Endothelial cell of umbilical vein (primary cell): ENCODE measurements at places on chromosomes 1 and 21.

DNA sequence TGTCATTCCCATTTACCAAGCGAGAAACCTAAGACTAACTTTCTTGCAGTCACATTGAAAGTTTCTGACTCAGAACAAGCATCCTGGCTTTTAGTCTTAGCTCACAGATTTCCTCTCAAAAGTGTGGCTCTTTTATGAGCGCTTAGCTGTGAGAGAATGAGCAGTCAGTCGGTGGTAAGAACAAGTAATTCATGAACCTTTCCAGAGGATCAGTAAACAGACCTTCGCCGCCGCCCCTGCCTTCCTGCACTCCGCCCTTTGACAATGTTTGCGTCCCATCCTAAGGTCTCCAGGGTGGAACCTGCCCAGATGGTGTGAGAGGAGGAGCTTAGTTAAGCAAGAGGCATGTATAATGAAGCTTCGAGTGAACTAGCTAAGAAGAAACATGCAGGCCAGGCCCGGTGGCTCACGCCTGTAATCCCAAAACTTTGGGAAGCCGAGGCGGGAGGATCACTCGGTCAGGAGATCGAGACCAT, 142.4 kb downstream of the GLUL start:
- no peak for DNase-seq

GRCh38 chr1:160127865-160128523, 12.4 kb downstream of the ATP1A2 start:
- no peak for DNase-seq

DNA sequence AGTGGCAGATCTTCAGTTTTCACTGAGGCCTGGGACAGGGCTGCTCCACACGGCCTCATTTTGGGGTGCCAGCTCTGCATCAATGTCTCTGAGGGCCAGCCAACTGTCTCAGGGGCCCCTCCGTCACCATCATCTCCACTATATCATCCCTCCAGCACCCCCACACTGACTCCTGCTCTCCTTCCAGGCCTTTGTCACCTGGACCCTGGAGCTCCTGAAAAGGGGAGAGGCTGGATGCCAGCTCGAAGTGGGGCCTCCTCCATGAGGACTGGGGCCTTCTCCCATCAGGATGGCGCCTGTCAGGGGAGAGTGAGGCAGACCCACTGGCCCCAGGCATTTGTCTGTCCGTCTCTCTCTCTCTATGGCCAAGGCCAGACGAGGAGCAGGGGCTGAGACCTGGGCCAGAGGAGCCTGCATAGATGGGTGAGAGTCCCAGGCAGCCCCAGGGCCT, 44.7 kb upstream of the LRP8 start:
- DNase-seq = no peak

GRCh38 chr1:46464915-46465314, 24.7 kb upstream of the DMBX1 start:
- DNase-seq = no peak

DNA sequence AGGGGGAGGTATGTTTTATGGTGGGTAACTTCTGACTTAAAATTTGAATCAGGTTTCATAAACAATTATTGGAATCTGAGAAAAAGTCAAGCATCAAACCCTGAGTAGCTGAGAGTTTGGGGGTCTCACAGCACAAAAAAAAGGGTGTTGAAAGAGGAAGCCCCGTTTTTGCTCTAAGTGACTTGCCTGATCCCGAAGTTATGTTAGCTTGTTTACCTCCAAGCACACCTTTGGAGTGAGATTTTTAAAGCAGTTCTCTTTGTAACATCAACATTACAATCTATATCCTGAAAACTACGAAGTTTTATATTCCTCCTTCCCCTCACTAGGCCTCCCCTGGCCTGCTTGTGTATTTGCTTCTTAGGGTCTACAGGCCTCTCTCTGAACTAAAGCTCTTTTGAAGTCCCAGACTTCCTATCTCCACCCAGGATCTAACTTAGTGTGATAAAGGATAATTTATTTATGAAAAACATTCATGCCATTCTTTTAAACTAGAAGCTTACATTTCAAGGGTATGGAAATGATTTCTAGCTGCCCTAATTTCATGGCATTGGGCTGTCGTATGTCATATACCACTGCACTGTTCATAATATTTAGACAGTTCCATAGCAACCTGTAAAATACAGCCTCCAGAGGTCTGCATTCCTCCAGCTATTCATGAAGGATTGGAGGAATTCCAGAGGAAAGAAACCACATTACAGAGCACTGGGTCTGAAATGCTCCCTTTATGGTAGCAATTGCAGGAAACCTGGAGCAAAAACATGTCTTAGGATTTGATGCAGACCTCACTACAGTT, 36.1 kb upstream of the RGS1 start:
- peak; percentile 95 for DNase-seq

DNA sequence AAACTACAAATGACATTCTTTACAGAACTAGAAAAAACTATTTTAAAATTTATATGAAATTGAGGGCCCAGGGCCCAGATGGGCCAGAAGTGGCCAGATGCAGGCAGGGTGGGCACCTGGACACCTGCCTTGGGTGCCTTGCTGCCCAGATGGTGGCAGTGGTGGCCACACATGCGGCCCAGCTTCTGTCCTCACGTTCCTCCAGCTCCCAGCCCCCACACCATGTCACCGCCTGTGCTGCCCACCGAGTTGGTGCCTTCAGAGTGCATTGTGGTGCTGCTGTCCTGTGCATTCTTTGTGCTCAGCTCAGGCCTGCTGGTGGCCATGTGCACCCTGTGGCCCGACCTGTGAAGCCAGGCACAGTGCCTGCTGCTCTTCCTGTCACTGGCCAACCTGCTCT, 216.8 kb upstream of the CXADR start:
- no peak for DNase-seq

DNA sequence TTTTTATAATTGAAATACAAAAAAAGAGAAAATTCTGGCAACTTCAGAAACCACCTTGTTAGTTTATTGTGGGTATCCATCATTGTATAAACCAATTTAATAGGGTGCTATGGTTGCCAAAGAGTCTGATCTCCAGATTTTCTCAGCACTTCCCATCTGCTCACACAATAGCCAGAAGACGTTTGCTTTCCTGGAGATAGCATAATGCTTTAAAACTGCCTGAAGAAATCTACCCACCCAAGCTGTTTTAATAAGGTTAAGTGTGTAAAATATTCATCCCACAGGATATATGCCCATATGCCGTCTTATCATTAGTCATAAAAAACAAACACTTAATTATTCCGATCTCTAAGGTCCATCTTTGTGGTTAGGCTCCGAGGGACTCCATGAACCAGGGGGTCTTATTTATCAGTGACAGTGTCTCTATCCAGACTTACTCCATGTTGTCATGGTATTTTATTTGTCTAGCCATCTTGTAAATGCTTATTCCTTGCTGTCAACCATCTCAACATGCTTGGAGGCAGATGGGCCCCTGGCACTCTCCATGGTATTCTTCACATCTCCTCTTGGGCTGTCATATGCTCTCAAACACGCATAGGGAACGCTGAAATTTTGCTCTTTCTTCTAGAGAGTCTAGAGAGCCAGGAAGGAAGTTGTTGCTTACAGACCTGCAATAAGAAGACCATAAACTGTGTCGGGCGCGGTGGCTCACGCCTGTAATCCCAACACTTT, 58.5 kb downstream of the MAP10 start:
- DNase-seq = no peak

DNA sequence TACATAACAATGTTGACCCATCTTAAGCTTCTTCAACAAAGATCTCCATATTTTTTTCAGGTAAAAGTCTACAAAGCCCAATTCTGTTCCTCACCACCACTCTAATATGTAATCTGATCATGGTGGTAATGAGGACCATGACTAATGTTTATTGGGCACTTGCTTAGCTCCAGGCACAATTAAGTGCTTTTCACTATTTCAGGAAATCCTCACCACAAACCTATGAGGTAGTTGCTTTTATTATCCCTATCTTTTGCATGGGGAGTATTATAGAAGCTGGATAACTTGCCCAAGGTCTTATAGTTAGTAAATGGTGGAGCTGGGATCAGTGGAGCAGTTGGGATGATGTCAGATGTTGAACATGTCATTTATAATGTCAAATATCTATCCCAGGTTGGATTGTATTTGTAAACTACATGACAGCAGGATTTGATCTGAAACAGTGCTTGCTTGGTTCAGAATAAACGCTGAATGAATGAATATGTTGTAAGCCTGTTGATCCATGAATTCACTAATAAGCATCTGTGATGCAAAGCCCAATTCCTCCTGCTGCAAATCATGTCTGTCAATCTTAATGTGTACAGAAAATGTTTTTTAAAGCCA, 283.3 kb upstream of the ST6GALNAC5 start:
- no peak for DNase-seq

- peak; percentile 30 for DNase-seq
Observed at GRCh38 chr1:67285780-67286488, 21.7 kb upstream of the IL12RB2 start.

DNA sequence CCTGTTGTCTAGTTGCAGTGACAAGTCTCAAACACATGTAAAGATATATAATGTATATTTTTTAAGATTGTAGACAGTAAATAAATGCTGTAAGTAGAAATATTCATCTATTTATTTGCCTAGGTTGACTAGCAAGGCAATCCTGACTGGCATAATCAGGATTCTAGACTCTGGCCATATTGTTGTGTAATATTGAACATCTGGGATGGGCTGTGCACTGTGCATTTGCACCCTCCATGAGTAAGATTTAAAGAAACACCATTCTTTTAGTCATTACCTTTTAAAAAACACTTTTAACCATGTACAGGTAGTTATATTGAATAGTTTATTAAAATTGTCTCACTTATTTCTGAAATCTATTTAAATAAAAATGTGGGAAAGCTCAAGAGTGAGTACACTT, 32.4 kb downstream of the RASAL2 start:
- DNase-seq = no peak

- no peak for DNase-seq
Observed at GRCh38 chr1:226979115-226979516, 39.0 kb downstream of the COQ8A start.

DNA sequence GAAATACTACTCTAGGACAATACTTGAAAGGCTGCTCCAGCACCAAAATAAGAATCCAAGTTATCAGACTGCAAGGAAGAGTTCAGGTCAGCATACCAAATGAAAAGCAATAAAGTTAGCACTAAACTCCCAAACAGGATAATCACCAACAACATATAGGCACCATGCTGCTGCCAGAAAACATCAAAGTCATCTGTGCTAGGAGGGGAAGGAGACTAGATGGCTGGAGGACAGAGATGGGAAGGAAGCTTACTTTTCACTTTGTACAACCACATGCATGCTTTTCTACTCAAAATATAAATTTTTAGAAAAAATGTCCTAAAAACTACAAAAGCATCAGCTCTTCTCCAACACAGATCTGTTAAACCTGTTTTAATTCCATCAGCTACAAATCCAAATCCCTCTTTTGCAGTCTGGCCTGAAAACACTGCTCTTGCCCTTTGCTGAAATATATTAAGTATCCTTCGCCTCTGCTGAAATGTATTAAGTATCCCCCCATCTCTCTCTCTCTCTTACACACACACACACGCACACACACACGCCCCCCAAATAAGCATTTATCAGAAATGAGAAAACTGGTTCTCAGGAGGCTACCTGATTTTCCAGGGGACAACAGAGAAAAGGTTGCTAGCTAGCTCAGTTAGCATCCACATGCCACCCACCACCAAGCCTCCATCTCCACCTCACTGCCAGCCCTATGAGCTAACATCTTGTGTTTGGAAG, 1.5 kb downstream of the GATAD2B start:
- DNase-seq = peak; percentile 8

- no peak for DNase-seq
Observed at GRCh38 chr1:154772056-154772455, 98.0 kb downstream of the KCNN3 start.

DNA sequence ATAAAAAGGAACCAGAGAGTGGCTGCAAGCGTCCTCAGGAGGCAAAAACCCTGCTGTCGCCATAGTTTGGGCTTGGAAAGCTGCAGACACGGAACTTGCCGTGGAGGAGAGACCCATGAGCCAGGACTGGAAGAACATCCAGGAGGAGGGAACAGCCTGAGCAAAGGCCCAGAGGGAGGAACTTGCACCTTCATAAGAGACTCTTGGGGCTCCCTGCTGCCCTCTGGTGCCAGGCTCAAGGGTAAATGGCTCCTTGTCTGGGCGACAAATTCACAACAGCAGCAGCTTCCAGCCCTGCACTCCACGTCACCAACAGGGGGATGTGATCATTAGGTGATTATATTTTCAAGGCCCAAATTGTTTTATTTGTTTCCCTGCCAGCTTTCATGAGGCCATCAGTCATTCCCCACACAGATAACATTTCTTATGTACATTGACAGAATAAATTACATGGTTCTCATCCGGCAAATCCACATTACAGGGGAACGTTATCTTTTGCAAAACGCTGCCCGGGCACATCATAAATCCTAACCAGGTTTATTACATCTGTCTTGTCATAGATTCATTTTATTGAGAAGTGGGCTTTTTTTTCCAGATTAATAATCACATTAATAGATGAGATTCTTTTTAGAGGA, 143.0 kb upstream of the GRIK3 start:
- peak; percentile 21 for DNase-seq

DNA sequence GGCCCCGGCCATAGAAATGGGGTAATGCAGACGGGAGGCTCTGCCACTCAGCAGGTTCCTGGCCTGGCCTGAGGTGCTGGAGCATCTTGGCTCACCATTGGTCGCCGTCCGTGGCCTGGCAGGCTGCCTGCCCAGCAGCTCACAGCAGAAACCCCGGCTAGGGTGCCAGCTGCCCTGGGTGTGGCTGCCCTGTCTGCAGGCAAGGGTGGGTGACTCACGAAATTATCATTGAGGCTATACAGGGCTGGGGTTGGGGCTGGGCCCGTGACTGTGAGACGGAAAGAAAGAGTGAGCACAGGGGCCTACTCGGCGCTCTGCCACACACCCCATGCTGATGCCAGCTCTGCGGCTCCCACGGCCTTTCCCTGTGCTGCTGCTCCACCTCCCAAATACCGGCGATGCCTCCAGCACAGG, 8.0 kb upstream of the PKP1 start:
- DNase-seq = no peak

- no peak for DNase-seq
Observed at GRCh38 chr1:1721201-1721600, 3.0 kb downstream of the CDK11A start.

- DNase-seq = no peak
Observed at GRCh38 chr1:19151537-19151936, 58.5 kb downstream of the UBR4 start.

DNA sequence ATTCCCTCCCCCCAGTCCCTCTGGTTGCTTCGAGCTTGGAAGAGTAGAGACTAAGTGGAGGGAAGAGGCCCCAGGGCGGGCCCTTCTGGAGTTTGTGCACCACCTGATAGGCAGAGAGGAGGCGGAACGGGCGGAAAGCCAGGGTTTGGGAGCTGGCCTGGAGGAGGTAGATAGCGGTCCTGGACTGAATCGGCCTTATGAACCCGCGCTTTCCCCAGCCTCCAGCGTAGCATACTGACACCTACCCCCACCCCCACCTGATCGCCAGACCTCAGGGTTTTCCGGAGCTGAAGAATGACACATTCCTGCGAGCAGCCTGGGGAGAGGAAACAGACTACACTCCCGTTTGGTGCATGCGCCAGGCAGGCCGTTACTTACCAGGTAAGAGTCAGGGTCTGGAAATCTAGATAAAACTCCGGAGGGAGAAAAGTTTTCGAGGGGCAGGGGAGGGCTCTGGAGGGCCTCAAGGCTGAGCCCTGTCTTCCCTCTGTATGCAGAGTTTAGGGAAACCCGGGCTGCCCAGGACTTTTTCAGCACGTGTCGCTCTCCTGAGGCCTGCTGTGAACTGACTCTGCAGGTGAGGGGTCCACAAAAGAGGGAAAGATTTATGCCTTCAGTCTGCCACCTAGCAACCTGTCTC, 705 bp downstream of the UROD start:
- peak; percentile 69 for DNase-seq

GRCh38 chr1:205077158-205077933, 6.9 kb downstream of the TMEM81 start:
- DNase-seq = no peak
